ENCODE measurements at places on chromosomes 2 and 18.
A peak's percentile ranks its signal among the peaks of the same experiment; 100 is the strongest.

- no peak for DNase-seq
Observed at GRCh38 chr2:85938456-85938855, 49.7 kb upstream of the ST3GAL5 start.

- no peak for DNase-seq
Observed at GRCh38 chr2:80642465-80642864, 337.9 kb upstream of the LRRTM1 start.

GRCh38 chr18:48806551-48807261 is 144.1 kb downstream of the SMAD7 start:
- peak; percentile 36 for DNase-seq

DNA sequence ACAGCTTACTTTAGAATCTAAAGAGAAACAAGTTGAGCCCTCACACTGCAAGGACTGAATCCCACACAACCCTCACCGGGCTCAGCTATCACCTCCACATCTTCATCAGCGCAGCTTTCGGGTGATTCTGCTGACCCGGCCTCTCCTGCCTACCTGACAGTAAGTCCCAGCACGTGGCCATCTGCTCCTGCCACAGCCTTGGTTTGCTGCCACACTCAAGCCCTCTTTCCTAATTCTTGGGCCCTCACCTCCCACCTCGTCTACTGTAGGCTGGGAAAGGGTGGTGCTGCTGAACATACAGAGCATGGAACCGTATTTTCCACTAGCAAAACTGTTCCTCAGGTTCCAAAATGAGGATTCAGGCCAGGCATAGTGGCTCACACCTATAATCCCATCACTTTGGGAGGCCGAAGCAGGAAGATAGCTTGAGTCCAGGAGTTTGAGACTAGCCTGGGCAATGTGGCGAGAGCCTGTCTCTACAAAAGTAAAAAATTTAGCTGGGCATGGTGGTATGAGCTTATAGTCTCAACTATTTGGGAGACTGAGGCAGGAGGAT is 55.3 kb upstream of the HAAO start:
- DNase-seq: no peak

DNA sequence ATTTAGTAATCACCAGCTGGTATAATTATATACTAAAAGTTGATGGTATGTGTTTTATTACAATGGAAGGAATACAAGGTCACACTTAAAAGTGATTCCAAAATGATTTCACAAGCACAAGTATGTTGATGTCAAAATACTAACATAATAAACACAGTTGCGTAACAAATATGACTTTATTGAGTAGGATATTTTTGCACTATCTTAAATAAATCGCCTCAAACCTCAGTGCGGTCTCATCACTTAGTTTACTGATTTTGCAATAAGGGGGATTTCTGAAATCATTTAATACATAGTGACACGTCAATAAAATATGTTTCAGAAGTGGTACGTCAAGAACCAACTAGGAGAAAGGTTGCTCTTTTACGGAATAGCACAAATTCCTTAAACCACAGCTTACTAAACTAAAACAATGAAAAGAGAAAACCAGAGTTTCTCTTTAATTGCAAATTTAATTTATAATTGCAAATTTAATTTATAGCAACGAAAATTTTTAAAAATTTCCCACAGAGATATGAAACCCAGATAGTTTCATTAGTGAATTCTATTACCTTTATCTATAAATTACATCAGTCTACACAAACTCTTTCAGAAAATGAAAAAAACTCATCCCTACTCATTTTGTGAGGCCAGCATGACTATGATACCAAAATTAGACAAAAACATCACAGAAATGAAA is 304.0 kb upstream of the REG3G start:
- DNase-seq: no peak

Data from type B pancreatic cell (in vitro differentiated cells).